ENCODE measurements at places on chromosomes 7 and 10. TPM values are rescaled to one million over a fixed set of nuclear protein-coding genes. Genes with fewer than 3 reads are reported as not detected.

CHAT gene
- not detected for total RNA-seq

SLC35G1 gene
- 5.6 TPM for total RNA-seq

LGI1 gene
- total RNA-seq, result not detected

NACAD gene
- 5.9 TPM for total RNA-seq

KIAA1217 gene
- total RNA-seq, result 24.0 TPM

HUS1 gene
- 19.7 TPM for total RNA-seq
